SJCRH30 (cell line): ENCODE measurements at places on chromosomes 12 and 14. TPM values are rescaled to one million over a fixed set of nuclear protein-coding genes. Genes with fewer than 3 reads are reported as not detected.

Gene NAV3
- total RNA-seq = 0.93 and 1.1 TPM in 2 replicates

Gene RAB35
- 25.4 and 27.6 TPM in 2 replicates for total RNA-seq

DNA sequence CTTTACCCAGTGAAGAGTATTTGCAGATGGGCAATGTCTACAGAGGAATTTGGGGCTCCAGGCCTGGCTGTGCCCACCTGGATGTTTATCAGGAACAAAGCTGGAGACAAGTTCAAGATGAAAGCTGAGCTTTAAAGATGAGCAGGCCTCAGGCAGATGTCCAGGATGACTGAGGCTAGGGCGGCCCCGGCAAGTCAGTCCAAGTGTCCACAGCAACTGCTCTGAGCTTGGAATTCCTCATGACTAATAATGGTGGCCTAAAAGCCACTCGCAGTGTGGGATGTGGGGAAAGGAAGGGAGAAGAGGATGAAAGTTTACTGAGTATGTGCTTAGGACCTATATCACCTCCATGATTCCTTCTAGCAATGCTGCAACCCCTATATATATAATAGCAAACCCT is 128.2 kb upstream of the NOS1 start:
- no peak for DNase-seq

DNA sequence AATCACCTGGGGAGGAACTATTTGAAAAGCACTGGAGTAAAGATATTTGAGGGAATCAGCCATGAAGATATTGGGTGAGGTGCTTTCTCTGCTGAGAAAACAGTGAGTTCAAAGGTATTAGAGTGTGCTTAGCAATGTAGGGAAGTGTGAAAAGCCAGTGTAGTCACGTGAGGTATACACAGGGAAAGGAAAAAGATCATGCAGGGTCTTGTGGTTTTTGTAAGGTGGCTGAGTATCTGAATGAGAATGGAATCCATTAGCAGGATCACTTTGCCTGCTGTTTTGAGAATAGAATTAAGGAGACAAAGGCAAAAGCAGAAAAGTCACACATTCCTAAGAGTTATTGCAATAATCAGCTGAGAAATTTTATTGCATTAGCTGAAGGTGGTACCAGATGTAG is 193.0 kb downstream of the PIK3C2G start:
- DNase-seq = no peak

DNA sequence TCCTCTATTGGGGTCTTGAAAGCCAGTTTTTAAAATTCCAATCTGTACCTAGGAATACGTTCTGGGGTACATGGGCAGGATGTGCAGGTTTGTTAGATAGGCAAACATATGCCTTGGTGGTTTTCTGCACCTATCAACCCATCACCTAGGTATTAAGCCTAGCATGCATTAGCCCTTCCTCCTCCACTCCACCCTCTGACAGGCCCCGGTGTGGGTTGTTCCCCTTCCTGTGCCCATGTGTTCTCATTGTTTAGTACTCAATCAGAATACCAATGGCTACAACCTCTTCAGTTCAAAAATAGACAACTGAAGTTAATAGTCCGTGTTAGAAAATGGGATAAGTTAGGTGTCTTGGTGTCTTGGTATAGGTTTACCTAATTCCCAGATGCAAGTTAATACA is 3.4 kb downstream of the NTS start:
- DNase-seq = no peak
